Spinal cord (tissue), 10 donors: ENCODE measurements at places on chromosomes 1 and 21. TPM values are rescaled to one million over a fixed set of nuclear protein-coding genes. Genes with fewer than 3 reads are reported as not detected.

GRCh38 chr1:99218999-99219398 is 45.3 kb upstream of the PLPPR4 start:
- no peak for DNase-seq
- no peak overlapping the region for H3K4me3 ChIP-seq
- H3K36me3 ChIP-seq: no peaks in the 10 kb centered on the region
- H3K27me3 ChIP-seq: no peaks in the 10 kb centered on the region
- H3K27ac ChIP-seq: no peak overlapping the region
- H3K4me1 ChIP-seq: no peaks in the 10 kb centered on the region

Gene NEXN
- 2.5 TPM for total RNA-seq

Gene GPR157
- total RNA-seq: 2.4 TPM

Gene JAM2
- 77.4 TPM for total RNA-seq

Gene FCGR2B
- 1.1 TPM for total RNA-seq
